ENCODE measurements at places on chromosomes 16 and 17.

DNA sequence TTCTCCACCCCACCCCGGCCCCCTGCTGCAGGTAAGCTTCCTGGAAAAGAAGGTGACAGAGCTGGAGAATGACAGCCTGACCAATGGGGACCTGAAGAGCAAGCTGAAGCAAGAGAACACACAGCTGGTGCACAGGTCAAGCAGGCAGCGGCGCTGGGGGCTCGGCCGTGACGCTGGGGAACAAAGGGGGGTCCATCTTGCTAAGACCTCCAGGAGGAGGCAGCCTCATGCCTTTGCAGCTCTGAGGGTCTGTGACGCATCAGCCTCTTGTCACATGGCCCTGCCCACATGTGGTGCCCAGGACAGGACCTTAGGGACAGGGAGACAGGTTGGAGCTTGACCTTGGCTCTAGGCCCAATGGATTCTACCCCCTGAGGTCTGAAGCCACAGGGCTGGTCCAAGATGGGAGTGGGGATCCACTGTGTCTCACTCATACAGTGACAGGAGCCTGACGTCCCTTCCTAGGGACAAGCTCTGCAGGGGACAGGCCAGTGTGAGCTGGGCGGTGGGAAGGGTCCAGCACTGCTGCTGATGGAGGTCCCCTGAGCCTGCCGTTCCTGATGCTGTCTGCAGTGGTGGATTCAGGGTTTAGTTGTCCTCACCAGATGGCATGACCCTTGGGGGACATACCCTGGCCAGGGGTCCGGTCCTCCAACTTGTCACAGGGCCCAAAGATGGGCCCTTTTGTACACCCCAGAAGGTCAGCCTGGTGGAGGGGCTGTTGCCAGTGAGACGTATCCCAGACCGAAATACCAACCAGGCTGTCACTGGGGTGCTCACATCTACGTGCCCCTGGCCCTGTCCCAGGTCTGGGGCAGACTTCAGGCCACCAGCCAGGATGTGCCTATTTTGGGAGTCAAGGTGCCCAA is 132.6 kb downstream of the RAB11FIP4 start:
- DNase-seq: no peak

DNA sequence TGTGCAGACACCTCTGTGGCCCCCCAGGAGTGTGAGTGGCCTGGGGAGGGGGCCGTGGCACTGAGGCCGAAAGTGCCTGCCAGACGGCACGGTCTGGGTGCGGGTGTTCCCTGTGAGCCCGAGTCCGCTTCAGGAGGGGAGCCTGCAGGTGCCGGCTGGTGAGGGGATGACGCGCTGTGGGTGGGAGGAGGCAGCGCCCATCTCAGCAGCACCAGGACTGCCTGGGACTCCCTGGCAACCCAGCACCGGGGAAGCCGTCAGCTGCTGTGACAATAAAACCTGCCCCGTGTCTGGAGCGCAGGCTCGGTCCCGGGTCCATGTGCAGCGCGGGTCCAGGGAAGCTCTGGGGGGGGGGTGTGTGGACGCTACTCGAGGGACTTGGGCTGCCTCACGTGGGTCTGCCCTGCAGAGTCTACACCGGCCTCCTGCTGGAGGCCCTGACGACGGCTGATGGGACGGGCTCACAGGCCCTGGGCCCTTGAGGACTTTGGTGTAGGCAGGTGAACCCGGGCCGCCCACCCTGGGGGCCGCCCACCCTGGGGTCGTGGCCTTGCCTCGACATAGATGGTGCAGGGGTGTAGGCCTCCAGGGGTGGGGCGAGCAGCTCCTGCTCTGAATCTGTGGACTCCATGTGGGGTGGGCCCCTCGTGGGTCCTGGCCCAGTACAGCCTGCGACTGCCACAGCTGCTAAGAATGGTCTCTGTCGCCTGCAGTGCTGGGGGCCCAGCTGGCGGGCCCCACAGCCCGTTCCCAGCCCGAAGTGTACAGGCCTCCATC is 5.9 kb upstream of the RAB40C start:
- no peak for DNase-seq

DNA sequence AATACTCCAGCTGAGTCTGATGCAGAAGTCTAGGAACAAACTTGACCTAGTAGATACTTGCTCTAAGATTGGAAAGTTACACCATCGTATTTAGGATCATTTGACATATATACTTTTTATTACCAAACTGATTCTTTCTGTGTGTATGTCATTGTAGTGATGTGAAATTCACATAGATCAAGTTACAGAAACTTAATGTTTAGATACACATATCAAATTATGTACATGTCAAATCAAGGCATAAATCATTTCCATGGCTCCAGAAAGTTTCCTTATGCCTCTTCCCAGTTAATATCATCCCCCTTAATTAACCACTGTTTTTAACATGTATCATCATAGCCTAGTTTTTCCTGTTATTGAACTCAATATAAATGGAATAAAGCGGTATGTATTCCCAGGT is 292.0 kb upstream of the CDH11 start:
- DNase-seq: no peak

GRCh38 chr17:41965694-41966462 is 717 bp upstream of the CNP start:
- peak; percentile 57 for DNase-seq

DNA sequence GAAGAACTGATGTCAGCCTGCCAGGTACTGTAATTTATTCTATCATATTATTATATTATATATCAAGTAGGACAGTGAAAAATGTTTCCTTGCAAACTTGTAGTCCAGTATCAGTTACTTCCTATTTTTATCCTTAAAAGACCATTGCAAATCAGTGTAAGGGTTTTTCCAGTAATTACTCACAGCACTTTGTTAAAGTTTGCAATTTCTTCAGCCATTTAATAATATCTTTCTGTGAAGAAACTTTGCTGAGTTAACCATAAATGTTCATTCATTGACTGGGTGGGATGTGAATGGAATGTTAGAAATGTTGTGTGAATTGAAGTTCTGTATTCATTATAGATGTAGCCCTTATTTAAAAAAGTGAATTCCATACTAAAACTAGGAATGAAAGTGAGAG is 26.7 kb downstream of the HAPSTR1 start:
- DNase-seq: no peak

DNA sequence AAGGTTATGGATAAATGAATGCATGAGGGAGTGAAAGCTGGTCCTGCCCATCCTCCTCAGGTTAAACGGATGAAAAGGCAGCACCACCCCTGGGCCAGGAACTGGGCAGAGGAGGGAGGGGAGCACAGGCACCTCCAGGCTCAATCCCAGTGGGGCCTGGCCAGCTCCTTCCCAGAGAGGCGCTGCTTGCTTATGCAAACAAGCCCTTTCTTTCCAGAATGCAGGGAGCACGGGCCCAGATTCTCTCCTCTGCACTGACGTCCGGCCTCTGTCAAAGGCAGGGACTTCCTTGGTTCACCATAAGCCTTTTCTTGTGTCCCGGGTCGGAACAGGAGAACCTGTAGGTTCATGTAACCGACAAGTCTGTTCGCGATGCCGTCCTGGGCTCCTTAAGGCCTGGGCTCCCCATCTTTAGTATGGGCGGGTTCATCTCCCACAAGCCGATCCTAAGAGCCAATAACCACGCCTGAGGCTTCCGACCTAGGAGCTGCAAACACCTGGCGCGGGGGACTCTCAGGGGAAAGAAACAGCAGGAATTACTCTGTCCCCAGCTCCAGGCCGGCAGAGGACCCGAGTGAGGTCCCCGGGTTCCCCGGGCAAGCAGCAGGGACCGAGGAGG is 16.3 kb downstream of the ENPP7 start:
- no peak for DNase-seq

- DNase-seq: peak; percentile 48
These were observed 23.4 kb downstream of the RBL2 start for GRCh38 chr16:53457670-53458069.

DNA sequence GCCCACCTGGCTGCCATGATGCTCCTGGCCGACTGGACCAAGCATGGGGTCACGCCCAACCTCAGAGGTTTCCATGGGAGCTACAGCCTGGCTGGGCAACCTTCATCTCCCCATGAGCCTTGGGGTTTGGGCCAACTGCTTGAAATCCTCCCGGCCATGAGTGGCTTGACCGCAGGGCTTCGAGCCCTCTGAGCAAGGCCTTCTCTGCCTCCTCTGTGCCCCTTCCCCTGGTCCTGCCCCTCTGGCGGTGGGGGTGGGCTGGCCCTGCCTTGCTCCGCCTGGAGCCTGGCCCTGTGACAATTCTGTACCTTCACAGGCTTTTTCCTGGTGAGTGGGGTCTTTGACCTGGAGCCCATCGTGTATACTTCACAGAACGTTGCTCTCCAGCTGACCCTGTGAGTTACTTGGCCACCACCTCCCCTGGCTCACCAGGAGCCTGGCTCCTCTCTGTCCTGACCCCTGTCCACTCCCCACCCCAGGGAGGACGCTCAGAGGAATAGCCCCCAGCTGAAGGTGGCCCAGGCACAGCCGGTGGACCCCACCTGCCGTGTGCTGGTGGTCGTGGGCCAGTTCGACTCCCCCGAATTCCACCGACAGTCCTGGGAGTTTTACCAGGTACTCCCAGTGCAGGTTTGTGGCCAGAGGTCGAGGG is 8.8 kb upstream of the BIRC5 start:
- no peak for DNase-seq

DNA sequence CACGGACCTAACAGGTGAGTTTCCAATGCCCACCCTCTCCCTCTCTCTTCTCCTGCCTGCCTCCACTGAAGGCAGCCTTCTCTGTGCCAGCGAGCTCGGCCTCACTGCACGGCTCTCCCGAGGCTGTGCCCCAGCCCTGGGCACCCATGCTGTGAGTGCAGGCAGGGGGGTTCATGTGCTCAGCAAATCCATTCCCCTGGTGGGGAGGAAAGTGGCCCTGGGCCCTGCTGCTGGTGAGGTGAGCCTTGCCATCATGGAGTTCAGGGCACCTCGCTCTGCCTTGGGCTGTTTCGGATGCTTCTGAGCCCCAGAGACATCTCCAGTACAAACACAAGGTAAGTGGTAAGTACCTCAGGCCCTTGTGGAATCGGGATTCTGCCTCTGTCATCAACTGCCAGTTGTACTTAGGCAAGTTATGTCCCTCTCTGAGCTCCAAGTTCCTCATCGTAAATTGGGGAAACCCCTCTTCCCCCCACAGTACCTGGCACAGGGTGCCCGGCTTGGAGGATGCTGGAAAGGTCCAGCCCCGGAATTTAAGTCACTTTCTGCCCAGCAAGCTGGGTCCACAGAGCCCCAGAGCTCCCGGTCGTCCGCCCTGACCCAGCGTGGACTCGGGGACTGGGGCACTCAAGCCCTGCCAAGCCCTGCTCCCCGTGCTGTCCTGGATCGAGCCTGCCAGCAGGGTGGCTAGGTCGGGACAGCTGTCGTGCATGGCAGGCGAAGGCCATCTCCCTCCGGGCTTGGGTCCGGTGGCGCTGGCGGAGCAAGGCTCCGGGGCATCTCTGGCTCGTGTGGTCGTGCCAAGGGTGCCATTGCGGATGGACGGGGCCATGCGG is 684 bp upstream of the NUDT16L1 start:
- DNase-seq: no peak

DNA sequence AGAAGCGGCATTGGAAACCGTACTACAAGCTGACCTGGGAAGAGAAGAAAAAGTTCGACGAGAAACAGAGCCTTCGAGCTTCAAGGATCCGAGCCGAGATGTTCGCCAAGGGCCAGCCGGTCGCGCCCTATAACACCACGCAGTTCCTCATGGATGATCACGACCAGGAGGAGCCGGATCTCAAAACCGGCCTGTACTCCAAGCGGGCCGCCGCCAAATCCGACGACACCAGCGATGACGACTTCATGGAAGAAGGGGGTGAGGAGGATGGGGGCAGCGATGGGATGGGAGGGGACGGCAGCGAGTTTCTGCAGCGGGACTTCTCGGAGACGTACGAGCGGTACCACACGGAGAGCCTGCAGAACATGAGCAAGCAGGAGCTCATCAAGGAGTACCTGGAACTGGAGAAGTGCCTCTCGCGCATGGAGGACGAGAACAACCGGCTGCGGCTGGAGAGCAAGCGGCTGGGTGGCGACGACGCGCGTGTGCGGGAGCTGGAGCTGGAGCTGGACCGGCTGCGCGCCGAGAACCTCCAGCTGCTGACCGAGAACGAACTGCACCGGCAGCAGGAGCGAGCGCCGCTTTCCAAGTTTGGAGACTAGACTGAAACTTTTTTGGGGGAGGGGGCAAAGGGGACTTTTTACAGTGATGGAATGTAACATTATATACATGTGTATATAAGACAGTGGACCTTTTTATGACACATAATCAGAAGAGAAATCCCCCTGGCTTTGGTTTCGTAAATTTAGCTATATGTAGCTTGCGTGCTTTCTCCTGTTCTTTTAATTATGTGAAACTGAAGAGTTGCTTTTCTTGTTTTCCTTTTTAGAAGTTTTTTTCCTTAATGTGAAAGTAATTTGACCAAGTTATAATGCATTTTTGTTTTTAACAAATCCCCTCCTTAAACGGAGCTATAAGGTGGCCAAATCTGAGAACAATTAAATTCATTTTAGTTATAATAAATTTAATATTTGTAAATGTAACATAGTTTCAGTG is 1.7 kb downstream of the HEXIM1 start:
- DNase-seq: peak; percentile 21

All from effector CD8-positive, alpha-beta T cell (primary cell).